Activated CD8-positive, alpha-beta memory T cell treated with anti-CD3 and anti-CD28 coated beads for 48 hours (primary cell): ENCODE measurements at places on chromosomes 7 and 10.

DNA sequence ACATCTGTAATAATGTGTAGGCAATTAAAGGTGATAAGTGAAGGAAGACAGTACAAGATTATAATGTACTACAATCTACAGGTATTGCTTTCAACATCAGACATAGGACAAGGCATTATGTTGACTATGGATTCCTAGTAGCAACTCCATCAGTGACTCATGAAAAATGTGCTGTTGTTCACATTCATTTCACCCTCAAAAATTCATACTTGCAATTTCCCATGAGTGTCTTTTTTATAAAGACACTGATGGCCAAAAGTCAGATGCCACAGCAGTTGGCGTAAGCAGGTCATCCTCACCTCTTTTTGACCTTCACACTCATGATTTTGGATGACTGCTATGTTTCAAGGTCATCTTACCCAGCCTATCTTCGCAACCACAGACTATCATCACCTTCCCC, 100.0 kb upstream of the AMPH start:
- DNase-seq: no peak

DNA sequence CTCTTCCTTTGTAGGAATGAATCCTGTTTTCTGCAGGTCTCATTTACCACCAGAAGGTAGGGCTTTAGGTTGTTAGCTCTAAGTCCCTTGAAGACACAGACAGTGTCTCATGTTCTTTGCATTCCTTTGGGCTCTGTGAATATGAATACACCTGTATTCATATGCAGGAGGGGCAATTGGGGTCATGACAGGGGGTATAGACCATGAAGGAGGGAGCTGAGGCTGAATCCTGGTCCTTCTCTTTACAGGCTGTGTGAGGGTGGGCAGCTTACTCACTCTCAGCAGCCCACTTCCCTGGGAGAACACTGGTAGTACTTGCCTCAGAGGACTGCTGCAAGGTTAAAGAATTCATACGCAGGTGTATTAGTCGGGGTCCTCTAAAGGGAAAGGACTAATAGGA, 267.2 kb upstream of the MGMT start:
- DNase-seq: no peak

DNA sequence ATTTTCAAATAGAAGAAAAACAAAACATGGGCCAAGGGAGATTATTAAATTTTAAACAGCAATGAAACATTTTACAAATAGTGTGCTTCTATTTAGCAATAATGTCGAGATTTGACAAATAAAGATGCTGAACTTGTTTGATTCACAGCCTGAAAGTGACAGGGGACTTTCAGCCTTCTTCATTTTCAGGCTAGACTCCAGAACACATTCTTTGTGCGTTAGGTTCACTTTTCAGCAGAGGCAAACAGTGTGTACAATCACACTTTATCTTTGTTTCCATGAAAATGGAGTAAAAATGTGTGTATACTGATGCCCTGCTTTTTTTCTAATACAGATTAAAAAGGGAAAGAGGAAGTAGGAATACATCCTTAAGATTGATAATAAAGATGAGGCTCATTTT, 35.6 kb downstream of the FAM171A1 start:
- no peak for DNase-seq

- no peak for DNase-seq
These were observed 251.0 kb downstream of the PCDH15 start for GRCh38 chr10:54550016-54550415.

DNA sequence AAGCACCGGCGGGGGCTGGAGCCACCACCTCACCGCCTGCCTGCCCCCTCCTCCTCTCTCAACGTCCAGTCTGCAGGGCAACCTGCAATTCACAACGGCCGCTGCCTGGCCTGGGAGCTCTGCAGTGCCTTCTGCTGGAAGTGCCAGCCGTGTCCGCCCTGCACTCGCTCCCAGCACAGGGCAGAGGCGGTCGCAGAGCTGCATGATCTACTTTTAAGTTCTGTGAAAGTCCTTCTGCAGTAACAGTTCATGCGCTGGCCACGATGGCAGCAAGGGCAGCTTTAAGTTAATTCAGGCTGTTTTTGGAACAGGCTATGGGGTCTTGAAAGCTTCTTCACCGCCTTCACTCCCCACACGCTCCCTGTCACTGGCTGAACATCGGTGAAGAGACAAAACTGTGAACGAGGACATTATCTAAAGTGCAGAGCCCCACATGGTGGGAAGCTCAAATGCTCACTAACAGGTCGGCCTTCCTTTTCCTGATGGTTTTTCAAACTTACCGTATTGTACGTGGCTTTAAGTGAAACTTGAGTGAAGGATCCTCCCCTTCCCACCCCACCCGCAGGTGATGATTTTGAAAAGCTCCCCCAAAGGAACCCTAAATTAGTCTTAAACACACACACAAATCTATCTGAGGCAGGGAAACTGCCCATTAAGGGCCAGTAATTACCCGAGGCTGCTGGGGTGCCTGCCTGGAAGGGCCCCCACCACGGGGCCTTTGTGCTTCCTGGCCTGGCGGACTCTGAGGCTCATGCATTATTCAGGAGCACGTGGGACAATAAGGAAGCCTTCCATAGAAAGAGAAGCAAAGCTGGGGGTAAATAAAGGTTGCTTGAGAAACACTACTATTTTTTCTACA, 504.3 kb downstream of the DNAJB6 start:
- DNase-seq: no peak

- DNase-seq: no peak
These were observed 2.3 kb downstream of the INSYN2A start for GRCh38 chr10:127194111-127194510.

- no peak for DNase-seq
These were observed 900 bp downstream of the MKLN1 start for GRCh38 chr7:131328377-131329175.

DNA sequence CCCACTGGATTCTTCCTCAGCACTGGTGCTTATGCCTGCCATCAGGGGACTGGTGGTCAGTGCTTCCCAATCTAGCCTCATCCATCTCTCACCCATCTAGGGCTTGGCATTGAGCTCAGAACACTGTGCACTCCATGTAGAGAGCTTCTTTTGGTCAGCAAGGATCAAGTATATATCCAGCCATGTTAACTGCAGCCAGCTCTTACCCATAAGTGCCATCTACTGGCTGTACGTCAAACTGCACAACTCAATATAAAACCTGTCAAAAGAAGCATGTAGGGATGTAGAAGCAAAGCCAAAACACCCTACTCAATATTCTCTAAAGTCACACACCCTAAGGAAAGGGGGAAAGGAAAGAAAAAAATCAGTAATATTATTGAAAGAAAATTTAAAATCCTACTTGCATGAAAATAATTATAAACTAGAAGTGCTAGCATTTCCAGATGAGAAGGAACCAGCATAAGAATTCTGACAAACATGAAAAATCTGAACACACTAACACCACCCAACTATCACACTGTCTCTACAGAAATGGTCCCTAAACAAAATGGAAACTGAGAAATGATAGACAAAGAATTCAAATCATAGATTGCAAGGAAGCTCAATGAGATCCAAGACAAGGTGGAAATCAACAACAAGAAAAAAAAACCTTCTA, 531.1 kb upstream of the STEAP1 start:
- DNase-seq: no peak

GRCh38 chr10:26869528-26869927, 8.8 kb upstream of the ABI1 start:
- DNase-seq: no peak

DNA sequence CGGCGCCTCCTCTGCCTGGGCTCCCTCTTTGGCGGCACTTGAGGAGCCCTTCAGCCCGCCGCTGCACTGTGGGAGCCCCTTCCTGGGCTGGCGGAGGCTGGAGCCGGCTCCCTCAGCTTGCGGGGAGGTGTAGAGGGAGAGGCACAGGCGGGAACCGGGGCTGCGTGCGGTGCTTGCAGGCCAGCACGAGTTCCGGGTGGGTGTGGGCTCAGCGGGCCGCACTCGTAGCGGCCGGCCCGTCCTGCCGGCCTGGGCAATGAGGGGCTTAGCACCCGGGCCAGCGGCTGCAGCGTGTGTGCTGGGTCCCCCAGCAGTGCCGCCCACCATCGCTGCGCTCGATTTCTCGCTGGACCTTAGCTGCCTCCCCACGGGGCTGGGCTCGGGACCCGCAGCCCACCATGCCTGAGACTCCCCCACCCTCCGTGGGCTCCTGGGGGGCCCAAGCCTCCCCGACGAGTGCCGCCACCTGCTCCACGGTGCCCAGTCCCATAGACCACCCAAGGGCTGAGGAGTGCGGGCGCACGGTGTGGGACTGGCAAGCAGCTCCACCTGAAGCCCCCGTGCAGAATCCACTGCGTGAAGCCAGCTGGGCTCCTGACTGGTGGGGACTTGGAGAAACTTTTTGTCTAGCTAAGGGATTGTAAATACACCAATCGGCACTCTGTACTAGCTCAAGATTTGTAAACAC, 73.8 kb upstream of the KMT2E start:
- DNase-seq: no peak

- DNase-seq: no peak
These were observed 60.5 kb downstream of the GTF2IRD1 start for GRCh38 chr7:74514131-74514591.

DNA sequence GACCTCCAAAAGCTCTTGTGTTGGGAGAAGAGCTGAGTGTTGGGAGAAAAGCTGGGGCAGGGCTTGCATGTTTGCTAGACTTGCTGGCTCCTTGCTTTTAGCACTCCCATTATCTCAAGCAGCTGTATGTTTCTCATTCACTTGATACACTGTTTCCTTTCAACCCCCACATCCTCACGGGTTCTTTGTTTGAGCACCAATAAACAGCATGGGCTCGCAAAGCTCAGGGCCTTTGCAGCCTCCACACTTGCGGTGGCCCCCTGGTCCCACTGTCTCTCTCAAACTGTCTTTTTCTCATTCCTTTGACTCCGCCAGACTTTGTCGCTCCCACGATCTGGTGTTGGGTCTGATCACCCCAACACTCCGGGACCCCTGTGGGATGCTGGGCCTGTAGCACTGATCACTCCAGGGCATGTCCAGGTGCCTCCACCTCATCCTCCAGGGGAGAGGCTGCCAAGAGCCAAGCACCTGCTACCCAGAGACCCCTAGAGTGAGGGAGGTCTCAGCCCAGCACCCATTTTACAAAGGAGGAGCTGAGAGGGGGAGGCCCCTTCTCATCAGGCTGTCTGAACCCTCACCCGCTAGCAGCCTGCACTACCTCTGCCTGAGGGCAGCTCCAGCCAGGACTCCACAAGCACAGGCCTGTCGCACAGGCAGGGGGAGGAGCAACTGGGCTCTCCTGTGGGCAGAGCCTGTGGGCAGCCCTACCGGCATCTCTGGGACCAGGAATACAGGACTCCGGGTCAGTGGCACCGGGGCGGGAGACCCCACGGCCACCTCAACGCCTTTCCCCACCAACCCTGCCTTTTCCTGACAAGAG, 49.1 kb upstream of the MSMB start:
- no peak for DNase-seq

DNA sequence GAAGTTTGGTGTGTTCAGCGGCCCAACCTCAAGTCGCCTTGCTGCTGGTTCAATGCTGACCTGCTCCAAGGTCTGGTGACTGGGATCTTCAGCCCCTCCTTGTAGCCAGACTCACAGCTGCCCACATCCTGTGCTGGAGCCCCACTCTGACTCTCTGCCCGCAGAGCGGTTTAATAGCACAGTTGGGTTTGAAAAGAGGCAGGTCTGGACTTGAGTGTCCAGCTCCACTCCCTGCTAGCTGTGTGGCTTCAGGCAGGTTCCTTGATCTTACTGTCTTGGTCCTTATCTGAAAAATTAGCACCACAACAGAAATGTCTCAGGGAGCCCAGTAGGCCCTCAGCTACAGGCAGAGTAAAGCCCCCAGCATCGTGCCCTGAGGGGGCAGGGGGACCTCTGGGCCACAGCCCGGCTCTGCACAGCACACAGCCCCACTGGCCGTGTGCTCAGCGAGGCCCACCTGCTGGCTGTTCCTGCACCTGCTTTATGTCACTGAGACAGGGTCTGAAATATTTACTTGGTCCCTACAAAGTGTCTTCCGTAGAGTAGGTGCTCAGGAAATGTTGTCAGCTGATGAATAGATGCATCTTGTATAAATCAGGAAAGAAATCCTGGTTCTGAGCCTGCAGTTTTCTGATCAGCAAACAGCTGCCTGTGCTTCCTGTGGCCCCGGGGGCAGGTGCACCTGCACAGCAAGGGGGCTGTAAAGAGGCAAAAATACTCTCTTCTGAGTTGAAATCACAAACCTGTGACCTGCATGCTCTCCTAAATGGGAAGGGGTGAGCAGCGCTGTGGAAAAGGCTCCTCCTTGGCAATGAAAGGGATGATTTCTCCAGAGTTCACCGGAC, 155.5 kb downstream of the SVIL start:
- DNase-seq: no peak

DNA sequence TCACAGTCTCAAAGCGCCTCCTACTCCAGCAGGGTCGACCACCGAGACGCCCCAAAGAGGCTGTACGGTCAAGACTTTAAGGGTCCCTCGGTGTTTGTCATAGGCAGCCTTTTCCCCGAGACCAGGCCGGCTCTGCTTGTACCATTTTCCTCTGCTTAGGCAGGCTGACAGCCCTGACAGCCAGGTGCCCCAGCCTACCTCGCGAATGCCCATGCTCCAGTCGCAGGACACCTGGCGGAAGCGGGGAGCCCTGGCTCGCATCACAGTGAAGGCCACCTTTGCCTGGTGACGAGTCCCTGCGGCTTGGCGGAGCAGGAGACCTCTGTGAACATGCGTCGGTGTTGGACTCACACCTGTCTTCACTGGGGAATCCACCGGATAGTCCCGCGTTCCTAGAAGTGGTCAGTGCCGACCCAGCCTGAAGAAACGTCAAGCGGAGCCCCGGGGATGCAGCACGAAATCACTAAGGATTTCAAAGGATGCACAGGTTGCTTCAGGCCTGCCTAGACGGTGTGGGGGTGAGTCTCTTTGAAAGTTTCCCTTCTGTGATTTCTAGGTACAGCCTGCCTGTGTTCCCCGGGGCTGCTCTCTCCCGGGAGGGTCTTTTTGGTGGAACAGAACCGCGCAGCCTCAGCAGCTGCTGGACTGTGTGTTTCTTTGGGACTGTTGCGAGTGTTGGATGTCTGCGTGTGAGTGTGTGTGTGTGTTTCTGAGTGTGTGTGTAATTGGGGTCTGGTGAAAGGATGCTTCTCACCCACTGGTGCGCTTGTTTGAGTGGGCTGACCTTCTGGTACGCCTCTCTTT, 30.5 kb upstream of the ZNF273 start:
- no peak for DNase-seq

DNA sequence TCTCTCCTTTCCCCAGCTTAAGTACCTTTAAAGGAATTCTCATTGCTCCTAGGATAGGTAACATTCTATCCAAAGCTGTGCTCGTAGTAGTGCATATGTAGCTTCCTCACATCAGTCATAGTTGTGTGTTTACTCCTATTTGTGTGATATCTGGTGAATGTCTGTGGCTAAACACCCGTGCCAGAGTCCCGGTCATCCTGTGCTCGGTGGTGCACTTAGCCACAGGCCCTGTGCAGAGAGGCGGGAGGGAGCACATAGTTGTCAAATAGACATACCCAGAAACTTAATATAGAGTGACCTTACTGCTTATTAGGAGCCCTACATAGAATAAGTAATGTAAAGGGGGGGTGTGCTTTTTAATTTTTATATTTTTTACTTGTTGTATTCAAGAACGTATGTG, 76.6 kb downstream of the RBM33 start:
- no peak for DNase-seq

- DNase-seq: no peak
These were observed 98.3 kb upstream of the KCNIP2 start for GRCh38 chr10:101941871-101942270.
